ENCODE measurements at places on chromosomes 2 and 18. TPM values are rescaled to one million over a fixed set of nuclear protein-coding genes. Genes with fewer than 3 reads are reported as not detected.

The NT5C1B gene
- total RNA-seq = not detected

The HNMT gene
- total RNA-seq = 62.9 TPM

The ANKRD30B gene
- total RNA-seq = 0.34 TPM

The IL1B gene
- 2.1 TPM for total RNA-seq

The CPLX4 gene
- not detected for total RNA-seq

The OST4 gene
- total RNA-seq = 280 TPM

The CABYR gene
- total RNA-seq = 0.48 TPM

The PROM2 gene
- 24.4 TPM for total RNA-seq

The TTLL4 gene
- total RNA-seq = 21.0 TPM

The DLX1 gene
- 0.79 TPM for total RNA-seq

The SPAG16 gene
- 18.1 TPM for total RNA-seq

The PPM1G gene
- 53.4 TPM for total RNA-seq

The KRCC1 gene
- 40.7 TPM for total RNA-seq

The CCNYL1 gene
- total RNA-seq = 32.0 TPM

The AKAIN1 gene
- total RNA-seq = not detected

The GPR75 gene
- total RNA-seq = 1.3 TPM

The KCNJ3 gene
- 0.29 TPM for total RNA-seq

The PKDCC gene
- 79.3 TPM for total RNA-seq

The DNMT3A gene
- 33.0 TPM for total RNA-seq

The ROCK2 gene
- total RNA-seq = 67.7 TPM

The TOGARAM2 gene
- 0.81 TPM for total RNA-seq

The TGFA gene
- total RNA-seq = 13.5 TPM

The MYL12A gene
- total RNA-seq = 588 TPM

The GCC2 gene
- 75.1 TPM for total RNA-seq

Measured in mucosa of descending colon (tissue), 3 donors.